NCI-H2029 (cell line): ENCODE measurements at places on chromosomes 7 and 10.

DNA sequence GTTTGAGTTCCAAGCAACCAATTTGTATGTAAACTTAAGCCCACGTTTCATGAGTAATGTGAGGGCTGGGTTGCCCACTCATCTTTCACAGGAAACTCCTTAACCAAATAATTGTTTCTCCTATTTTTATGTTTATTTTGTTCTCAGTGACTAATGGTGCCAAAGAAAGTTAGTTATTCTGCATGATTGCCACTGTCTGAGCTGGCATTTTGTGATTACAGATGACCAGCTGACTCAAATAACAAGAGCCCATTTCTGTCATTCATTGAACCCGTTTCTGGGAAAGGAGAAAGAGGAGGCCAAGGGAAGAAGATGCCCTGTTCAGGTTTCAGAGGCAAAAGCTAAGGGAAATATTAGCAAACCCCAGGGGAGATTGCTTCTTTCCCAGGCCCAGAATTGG lies 186.9 kb upstream of the MYO3A start:
- no peak for DNase-seq

GRCh38 chr10:32402499-32402898 lies 43.4 kb upstream of the CCDC7 start:
- no peak for DNase-seq

GRCh38 chr10:46560381-46560780 lies 3.9 kb upstream of the GPRIN2 start:
- no peak for DNase-seq

GRCh38 chr7:152735443-152736004 lies 24.0 kb upstream of the ACTR3B start:
- no peak for DNase-seq

- DNase-seq: peak; percentile 30
Measured at GRCh38 chr10:34760606-34761005, 54.5 kb downstream of the PARD3 start.

DNA sequence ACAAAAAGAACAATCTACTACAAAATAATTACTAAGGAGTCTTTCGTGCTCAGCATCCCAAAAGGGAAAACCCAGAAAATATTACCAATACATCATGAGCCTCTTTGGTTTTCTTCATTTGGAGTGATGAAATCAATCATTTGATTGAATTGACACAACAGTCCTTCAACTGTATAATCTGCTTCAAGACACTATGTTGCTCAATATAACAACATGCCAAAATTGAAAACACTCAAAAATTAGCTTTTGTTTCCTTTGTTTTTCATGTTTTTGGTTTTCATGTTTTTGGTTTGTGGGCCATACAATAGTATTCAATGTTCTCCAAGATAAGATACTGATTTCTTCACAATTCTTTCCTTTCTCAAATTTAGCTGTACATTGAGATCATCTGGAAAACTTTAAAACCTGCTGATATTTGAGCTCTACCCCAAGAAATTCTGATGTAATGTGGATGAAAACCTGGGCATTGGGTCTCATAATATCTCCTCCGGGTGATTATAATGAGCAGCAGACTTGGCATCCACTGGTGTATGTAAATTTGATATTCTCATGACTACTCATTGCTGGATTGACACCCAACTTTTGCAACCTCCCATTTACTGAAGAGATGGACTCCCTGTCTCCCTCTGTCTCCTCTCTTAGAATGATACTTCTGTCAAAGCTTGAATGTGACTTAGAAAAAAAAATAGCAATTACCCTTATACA lies 4.6 kb downstream of the SOSTDC1 start:
- no peak for DNase-seq

DNA sequence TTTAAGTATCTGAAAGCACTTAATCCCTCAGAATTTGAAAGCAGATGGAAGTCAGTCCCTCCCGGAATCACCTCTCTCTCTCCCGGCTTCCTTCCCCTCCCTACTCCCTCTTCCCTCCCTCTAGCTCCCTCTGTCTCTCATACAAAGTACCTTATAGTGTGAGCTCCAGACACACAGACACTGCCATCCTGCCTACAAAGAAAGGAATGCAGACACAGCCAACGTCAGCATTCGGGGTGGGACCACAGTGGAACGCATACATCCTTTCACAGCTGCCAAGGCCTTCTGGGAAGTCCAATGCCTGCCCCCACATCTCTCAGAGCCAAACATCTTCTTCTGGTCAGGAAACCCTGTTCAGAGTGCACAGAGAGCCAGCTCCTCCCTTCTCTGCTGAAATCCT lies 9.3 kb downstream of the NOD1 start:
- DNase-seq: peak; percentile 19

GRCh38 chr10:110931769-110932381 lies 12.5 kb downstream of the SHOC2 start:
- no peak for DNase-seq

- DNase-seq: no peak
Measured at GRCh38 chr7:42236976-42237810, at the start of gene GLI3. Gene GLI3 (minus strand): TSS chr7:42237209. CDS start chr7:42223253, 13,956 bp downstream.

- DNase-seq: peak; percentile 1
Measured at GRCh38 chr7:111486472-111487142, 75.7 kb downstream of the IMMP2L start.

- DNase-seq: peak; percentile 72
Measured at GRCh38 chr7:4725014-4725849, 43.1 kb downstream of the FOXK1 start.

GRCh38 chr10:131802996-131803395 lies 97.8 kb upstream of the PPP2R2D start:
- DNase-seq: no peak

- no peak for DNase-seq
Measured at GRCh38 chr7:518630-519483, 789 bp downstream of the PDGFA start.

- no peak for DNase-seq
Measured at GRCh38 chr7:98196706-98197605, 14.3 kb upstream of the BHLHA15 start.

DNA sequence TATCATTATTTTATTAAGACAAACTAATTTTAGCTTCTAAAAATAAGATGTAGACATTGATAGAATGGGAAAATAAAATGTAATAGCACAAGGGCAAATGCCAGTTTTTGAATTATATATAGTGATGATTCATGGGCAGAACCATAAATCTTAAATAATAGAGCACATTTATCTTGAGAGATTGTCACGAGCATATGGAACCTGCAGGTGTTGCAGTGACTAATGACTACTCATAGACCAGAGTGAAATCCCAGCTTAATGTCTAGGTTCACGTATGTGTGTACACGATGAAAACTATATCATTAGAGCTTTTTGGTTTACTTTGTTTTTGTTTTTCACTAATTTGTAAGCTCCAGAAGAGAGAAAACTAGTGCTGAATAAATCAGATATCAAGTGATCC lies 150.2 kb upstream of the CACNA2D1 start:
- no peak for DNase-seq

- DNase-seq: no peak
Measured at GRCh38 chr7:143884969-143885559, 16.9 kb downstream of the TCAF1 start.

GRCh38 chr7:136142583-136142982 lies 165.4 kb upstream of the MTPN start:
- DNase-seq: peak; percentile 52

- DNase-seq: no peak
Measured at GRCh38 chr7:141444961-141445360, 106.2 kb upstream of the AGK start.

DNA sequence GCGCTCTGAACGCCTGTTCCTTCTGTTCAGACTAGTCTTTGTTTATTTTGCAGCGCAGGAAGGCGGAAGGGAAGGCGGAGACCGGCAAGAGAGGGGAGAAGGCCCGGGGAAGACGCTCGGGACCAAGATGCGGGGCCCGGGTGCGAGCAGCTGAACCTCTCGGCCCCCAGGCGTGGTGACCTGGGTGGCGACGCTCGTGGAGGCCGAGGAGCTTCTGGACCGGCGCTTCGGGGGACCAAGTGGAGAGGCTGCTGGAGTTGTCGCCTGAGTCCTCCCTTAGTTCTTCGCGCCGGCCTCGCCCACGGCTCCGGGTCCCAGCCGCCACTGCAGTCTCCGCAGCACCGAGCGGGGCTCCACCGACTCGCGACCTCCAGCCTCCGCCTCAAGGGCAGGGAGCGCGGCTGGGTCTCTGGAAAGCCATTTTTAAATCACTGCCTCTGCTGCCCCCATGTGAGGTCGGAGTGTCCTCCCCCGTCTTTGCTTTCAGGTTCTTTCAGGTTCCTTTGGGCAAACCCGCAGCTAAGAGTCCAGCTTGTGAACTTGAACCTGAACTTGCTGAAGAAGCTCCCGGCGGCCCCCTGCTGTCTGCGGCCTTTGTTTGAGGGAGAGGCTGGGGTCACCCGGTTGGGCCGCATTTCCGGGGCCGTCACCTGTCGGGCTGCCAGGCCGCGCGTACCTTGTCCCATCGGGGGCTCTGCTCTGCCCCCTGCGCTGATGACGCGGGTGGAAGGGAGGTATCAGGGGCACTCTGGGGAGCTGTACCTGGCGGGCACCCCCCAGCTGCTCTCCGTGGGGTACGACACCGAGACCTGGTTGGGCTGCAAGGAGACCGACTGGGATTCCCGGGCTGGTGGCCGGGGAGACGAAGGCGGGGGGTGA lies 136.0 kb downstream of the KIF20B start:
- no peak for DNase-seq

- DNase-seq: no peak
Measured at GRCh38 chr10:69065406-69066361, 22.2 kb upstream of the SRGN start.
